ENCODE measurements at places on chromosomes 3 and 15.

DNA sequence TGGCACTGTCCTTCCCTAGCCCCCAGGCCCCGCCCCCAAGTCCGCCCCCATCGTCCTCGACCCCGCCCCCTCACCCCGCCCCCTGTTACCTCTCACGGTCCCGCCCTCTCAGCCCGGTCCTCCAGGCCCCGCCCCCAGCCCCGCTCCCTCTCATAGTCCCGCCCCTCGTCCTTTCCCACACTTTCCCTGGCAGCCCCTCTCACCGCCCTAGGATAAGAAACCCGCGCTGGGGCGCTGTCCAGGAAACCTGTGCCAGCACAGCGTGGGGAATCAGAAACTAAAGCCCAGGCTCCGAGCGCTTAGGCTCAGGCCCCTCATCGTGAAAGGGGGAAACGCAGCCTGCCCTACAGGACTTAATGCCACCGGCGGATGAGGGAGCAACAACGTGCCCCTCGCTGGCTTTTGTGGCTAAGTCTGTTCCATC lies 20.9 kb downstream of the TRPM1 start:
- H3K36me3 ChIP-seq: no peaks in the 10 kb centered on the region
- no peaks in the 10 kb centered on the region for H3K27me3 ChIP-seq
- H3K4me3 ChIP-seq: peak overlapping the region; percentile 24
- peaks cover 14% of the 10 kb centered on the region for H3K4me1 ChIP-seq

- no peak for DNase-seq
- no peak overlapping the region for H3K4me3 ChIP-seq
- H3K4me1 ChIP-seq: no peaks in the 10 kb centered on the region
- no peaks in the 10 kb centered on the region for H3K27me3 ChIP-seq
- H3K36me3 ChIP-seq: no peaks in the 10 kb centered on the region
These were observed 130.6 kb downstream of the IMPG2 start for GRCh38 chr3:101189796-101190195.

DNA sequence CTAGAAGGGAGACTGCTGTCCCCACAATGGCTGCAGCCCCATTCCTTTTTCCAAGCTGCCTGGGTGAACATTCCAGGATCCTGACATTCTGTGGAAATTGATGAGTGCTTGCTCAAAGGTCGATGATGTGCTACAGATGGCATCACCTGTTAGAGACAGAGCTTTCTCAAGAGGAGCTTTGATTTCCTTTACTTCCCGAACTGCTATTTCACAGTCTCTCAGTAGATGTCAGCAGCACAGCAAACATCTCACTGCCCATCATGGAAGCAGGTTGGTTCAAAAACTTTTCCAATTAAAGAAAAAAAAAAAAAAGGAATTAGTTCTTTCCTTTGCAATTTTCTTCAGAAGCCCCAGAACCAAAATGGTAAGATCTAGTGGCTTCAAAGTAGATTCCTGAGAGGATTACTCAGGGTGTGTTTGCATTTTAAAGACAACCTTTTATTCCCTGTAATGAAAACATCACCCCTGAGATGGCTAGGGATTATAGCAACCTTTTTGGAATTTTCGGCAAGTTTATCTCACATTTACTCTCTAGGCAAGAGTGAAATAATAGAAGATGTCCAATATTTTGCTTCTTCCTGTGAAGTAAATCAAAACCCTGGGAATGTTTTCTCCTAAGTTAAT lies 44.8 kb downstream of the POLR2M start:
- no peak overlapping the region for H3K27ac ChIP-seq
- H3K27me3 ChIP-seq: no peaks in the 10 kb centered on the region
- H3K4me1 ChIP-seq: 0 out of 2 replicates have a peak, but pooled peaks cover 4% of the 10 kb centered on the region
- no peak overlapping the region for H3K4me3 ChIP-seq
- DNase-seq: no peak

GRCh38 chr3:184229394-184230080 lies at the start of gene VWA5B2:
TSS of gene VWA5B2 (plus strand) at chr3:184229585. CDS start at chr3:184230529, 944 bp downstream.
- H3K27ac ChIP-seq: no peak within 1 kb of the TSS
- peak; percentile 82 for DNase-seq
- H3K4me1 ChIP-seq: no peaks in the 10 kb centered on the region
- peak within 1 kb of the TSS; percentile 77 for H3K4me3 ChIP-seq
- H3K36me3 ChIP-seq: no peaks in the 10 kb centered on the region
- peaks cover 37% of the 10 kb centered on the region for H3K27me3 ChIP-seq

- no peaks in the 10 kb centered on the region for H3K4me1 ChIP-seq
- no peaks in the 10 kb centered on the region for H3K27me3 ChIP-seq
- H3K36me3 ChIP-seq: no peaks in the 10 kb centered on the region
- no peak overlapping the region for H3K4me3 ChIP-seq
These were observed 48.1 kb downstream of the SETMAR start for GRCh38 chr3:4351164-4351855.

DNA sequence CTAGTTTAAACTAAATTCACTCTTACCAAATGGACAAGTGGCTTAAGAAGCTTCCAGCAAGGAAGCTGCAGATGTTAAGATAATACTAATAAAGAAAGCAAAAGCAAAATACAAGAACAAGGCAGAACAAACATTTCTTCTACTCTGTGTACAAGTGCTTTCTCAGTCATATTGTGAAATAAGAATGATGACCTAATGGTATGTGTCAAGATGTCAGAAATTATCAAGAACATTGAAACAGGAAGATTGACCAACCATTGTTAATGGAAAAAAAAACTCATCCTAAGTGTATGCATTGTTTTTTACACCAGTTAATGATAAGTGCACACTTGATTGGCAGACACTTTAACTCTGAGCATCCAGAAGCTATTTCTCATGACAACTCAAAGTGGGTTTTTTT lies 65.4 kb upstream of the P2RY1 start:
- no peak for DNase-seq
- peaks cover 10% of the 10 kb centered on the region for H3K36me3 ChIP-seq
- no peak overlapping the region for H3K4me3 ChIP-seq
- no peaks in the 10 kb centered on the region for H3K4me1 ChIP-seq
- H3K27me3 ChIP-seq: no peaks in the 10 kb centered on the region
- no peak overlapping the region for H3K27ac ChIP-seq

DNA sequence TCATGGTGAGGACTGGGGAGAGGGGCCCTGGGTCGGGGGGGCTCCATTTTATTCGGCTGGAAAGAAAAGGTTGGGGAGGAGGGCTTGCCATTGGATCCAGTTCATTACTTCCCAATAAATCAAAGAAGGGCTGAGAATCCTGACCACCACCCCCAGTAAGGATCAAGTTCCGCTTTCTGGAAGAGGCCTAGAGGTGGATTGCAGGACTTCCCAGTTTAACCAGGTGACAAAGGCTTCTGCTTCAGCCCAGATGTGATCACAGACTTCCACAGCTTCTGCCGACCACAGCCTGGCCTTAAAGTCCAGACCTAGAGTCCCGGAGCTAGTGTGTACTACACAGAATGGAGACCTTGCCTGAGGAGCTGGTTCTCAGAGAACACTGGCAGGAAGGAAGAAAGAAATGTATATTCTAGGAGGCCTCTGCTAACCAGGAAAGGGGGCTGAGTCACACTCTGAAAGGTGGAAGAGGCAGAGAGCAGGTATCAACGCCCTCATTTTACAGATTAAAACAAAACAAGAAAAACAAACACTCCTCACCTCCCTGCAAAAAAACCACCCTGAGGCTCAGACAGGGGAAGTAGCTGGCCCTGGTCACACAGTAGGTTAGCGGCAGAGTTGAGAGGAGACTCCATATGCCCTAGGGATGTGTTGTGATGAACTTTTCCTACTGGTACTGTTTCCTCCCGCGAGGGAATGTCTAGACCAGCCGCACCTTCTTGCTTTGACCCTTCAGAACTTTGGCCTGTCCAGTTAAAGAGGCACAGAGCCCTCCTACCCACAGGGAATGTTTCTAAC lies 1.1 kb upstream of the CEMIP start:
- H3K4me3 ChIP-seq: no peak overlapping the region
- DNase-seq: no peak
- no peaks in the 10 kb centered on the region for H3K36me3 ChIP-seq
- no peak overlapping the region for H3K27ac ChIP-seq
- no peaks in the 10 kb centered on the region for H3K4me1 ChIP-seq

- no peaks in the 10 kb centered on the region for H3K27me3 ChIP-seq
- H3K4me1 ChIP-seq: no peaks in the 10 kb centered on the region
- H3K36me3 ChIP-seq: peaks cover 55% of the 10 kb centered on the region
- no peak overlapping the region for H3K27ac ChIP-seq
- DNase-seq: no peak
These were observed 87.5 kb upstream of the GOLGA6B start for GRCh38 chr15:72566973-72567372.

- no peak overlapping the region for H3K27ac ChIP-seq
- H3K36me3 ChIP-seq: peaks cover 9% of the 10 kb centered on the region
- no peaks in the 10 kb centered on the region for H3K27me3 ChIP-seq
- H3K4me3 ChIP-seq: no peak overlapping the region
- no peak for DNase-seq
- no peaks in the 10 kb centered on the region for H3K4me1 ChIP-seq
These were observed 1.4 kb upstream of the CPOX start for GRCh38 chr3:98594628-98595324.

DNA sequence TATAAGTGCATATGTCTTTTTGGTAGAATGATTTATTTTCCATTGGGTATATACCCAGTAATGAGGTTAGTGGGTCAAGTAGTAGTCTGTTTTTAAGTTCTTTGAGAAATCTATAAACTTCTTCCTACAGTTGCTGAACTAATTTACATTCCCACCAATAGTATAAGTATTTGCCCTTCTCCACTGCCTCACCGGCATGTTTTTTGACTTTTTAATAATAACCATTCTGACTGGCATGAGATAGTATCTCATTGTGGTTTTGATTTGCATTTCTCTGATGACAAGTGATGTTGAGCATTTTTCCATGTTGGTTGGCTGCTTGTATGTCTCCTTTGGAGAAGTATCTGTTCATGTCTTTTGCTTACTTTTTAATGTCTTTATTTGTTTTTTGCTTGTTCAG lies 94.1 kb upstream of the TP63 start:
- no peaks in the 10 kb centered on the region for H3K27me3 ChIP-seq
- no peak for DNase-seq
- no peak overlapping the region for H3K27ac ChIP-seq

- peaks cover 3% of the 10 kb centered on the region for H3K36me3 ChIP-seq
- no peaks in the 10 kb centered on the region for H3K27me3 ChIP-seq
- no peak overlapping the region for H3K27ac ChIP-seq
- H3K4me3 ChIP-seq: no peak overlapping the region
- no peak for DNase-seq
These were observed 961.7 kb downstream of the FHIT start for GRCh38 chr3:60289341-60290121.

DNA sequence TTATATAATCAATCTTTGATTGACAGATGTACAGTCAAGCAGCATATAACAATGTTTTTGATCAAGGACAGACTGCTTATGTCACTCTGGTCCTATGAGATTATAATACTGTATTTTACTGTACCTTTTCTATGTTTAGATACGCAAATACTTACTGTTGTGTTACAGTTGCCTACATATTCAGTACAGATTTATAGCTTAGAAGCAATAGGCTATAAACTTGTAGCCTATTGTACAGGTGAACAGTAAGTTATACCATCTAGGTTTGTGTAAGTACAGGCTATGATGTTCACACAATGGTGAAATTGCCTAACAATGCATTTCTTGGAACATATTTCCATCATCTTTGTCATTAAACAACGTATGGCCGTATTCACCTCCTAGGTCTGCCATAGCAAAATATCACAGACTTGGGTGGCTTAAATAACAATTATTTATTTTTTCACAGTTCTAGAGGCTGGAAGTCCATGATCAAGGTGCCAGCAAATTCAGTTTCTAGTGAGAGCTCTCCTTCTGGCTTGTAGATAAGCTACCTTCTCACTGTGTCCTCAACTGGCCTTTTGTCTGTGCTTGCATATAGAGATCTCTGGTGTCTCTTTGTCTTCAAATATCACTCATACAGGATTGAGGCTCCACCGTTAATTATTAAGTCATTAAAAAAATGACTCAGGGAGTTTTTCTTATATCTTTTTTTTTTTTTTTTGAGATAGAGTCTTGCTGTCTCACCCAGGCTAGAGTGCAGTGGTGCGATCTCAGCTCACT lies 89.1 kb downstream of the EBLN2 start:
- no peak overlapping the region for H3K27ac ChIP-seq
- H3K36me3 ChIP-seq: no peaks in the 10 kb centered on the region
- H3K4me3 ChIP-seq: no peak overlapping the region
- no peaks in the 10 kb centered on the region for H3K4me1 ChIP-seq
- no peak for DNase-seq

GRCh38 chr15:66946578-66947164 lies 118.7 kb upstream of the SMAD3 start:
- H3K4me1 ChIP-seq: no peaks in the 10 kb centered on the region
- DNase-seq: peak; percentile 74
- H3K4me3 ChIP-seq: no peak overlapping the region
- H3K36me3 ChIP-seq: no peaks in the 10 kb centered on the region
- no peaks in the 10 kb centered on the region for H3K27me3 ChIP-seq

GRCh38 chr3:135079095-135079494 lies 284.0 kb downstream of the EPHB1 start:
- H3K4me3 ChIP-seq: no peak overlapping the region
- no peaks in the 10 kb centered on the region for H3K27me3 ChIP-seq
- H3K4me1 ChIP-seq: peaks cover 5% of the 10 kb centered on the region
- no peak for DNase-seq
- no peaks in the 10 kb centered on the region for H3K36me3 ChIP-seq

- H3K4me1 ChIP-seq: no peaks in the 10 kb centered on the region
- H3K36me3 ChIP-seq: no peaks in the 10 kb centered on the region
- no peaks in the 10 kb centered on the region for H3K27me3 ChIP-seq
- no peak for DNase-seq
- no peak overlapping the region for H3K4me3 ChIP-seq
These were observed 290.5 kb downstream of the NAALADL2 start for GRCh38 chr3:175149675-175150074.

DNA sequence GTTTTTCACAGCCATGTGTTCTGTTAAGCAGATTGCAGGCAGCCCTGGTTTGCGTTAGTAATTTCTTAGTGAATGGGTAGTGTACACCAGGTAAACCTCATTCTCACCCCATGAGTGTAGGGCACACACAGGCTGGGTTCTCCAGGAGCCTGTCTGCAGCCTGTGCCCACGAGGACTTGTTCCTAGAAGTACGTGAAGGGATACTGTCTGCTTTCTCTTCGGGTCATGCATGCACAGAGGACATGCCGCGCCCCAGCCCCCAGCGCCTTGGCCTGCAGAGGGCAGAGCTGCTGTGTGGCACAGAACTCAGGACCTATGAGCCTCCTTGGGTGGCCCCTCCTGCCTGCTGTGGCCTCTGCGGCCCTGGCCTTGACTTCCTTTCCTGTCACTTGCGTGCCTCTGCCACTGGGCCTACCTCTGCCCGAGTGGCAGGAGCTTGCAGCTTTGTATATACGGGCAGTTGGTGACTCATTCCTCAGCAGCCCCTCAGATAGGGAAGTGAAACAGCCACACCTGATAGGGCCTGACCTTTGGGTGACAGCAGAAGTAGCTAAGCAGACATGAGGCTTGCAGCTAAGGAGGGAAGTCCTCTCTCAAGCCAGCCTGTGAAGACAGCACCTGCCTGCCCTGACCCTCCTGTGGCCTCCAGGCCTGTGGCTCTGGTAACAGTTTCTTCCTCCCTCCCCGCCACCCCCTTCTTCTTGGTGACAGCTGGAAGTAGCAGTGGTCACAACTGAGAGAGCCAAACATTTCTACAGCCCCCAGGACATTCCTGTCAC lies 19.5 kb downstream of the PPCDC start:
- peaks cover 14% of the 10 kb centered on the region for H3K36me3 ChIP-seq
- peak; percentile 73 for DNase-seq
- no peaks in the 10 kb centered on the region for H3K4me1 ChIP-seq

GRCh38 chr3:69178838-69179739 lies 56.7 kb upstream of the LMOD3 start:
- H3K27me3 ChIP-seq: no peaks in the 10 kb centered on the region
- no peak overlapping the region for H3K27ac ChIP-seq
- no peak overlapping the region for H3K4me3 ChIP-seq
- H3K36me3 ChIP-seq: peaks cover 12% of the 10 kb centered on the region
- no peak for DNase-seq
- H3K4me1 ChIP-seq: peaks cover 3% of the 10 kb centered on the region
